Thyroid gland (tissue), 4 donors: ENCODE measurements at places on chromosomes 16 and 17. TPM values are rescaled to one million over a fixed set of nuclear protein-coding genes. Genes with fewer than 3 reads are reported as not detected.

CPSF4L gene
- not detected for total RNA-seq

SRCIN1 gene
- total RNA-seq = 0.83 TPM

ZG16 gene
- not detected for total RNA-seq

ZDHHC1 gene
- 38.7 TPM for total RNA-seq

SOX8 gene
- total RNA-seq = not detected

IKZF3 gene
- 2.5 TPM for total RNA-seq

UMOD gene
- not detected for total RNA-seq

TLCD3B gene
- not detected for total RNA-seq

GNG13 gene
- total RNA-seq = not detected

PLCD3 gene
- total RNA-seq = 8.6 TPM
